ENCODE measurements at places on chromosomes 3 and 15.

- no peak for DNase-seq
Measured at GRCh38 chr3:99708207-99708745, 69.9 kb downstream of the COL8A1 start.

DNA sequence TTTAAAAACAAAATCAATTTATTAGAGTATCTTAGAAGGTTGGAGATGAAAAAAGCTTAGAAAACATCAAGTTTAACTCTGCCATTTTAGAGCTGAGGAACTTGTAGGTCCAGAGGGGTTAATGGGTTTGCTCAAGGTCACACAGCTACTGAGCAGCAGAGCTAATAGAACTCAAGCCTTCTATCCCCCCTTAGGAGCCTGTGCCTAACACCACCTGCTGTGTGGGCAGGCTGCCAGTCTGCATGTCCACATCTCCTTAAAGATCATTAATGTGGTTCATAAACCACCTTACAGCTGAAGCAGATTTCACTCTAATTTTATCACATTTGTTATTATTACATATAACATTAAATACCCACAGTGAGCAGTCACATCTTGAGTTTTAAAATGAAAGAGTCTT is 14.1 kb upstream of the SLC35G2 start:
- DNase-seq = no peak

DNA sequence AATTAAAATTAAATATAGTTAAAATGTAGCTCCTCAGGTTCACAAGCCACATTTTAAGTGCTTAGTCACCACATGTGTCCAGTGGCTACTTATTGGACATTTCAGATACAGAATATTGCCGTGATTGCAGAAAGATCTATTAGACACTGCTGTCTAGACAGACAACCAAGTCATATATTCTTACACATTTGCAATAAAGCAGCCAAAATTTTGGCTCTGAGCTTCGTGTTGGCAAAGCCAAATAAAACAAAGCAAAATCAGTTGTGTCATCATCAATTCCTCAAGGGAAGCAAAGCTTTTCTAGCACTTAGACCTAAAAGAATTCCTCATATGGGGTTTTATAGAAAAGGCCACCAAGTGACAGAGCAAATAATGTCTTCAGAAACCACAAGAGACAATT is 193.1 kb upstream of the LPP start:
- DNase-seq = no peak

DNA sequence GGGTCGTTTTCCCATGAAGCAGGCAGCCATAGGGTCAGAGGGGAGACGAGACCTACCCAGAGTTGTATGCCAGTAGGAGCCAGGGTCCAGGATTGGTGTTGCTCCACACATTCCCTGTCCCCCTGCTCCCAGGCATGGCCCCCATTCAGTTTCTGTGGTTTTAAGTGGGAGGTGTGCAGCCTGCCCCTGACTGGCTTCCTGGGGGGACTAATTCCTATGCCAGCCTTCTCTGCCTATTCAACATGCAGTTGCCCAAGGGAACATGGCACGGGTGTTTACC is 126.3 kb downstream of the EEFSEC start:
- no peak for DNase-seq

GRCh38 chr3:197737319-197737649 is 580 bp upstream of the RUBCN start:
- DNase-seq = no peak

Data from CD4-positive, alpha-beta T cell treated with Interleukin-15 for 4 hours (primary cell).